ENCODE measurements at places on chromosomes 5 and 9.
A peak's percentile ranks its signal among the peaks of the same experiment; 100 is the strongest.

GRCh38 chr9:2837915-2838314 is 6.0 kb downstream of the PUM3 start:
- DNase-seq: no peak

DNA sequence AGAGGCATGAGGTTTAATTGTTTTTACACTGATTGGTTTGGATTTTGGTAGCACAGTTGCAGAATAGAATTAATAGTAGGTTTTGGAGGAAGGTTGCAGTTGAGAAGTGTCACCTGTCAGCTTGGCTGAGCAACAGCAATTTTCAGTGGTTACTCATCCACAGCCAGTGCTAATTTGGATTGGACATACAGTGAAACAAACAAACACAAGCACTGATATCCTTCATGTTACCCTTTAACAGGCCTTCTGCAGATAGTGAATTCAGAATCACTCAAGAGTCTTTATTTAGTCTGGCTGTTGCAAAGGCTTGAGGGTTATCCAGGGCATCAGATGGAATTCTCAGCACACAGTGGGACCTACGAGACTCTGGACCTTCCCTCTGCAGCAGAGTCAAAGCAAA is 31.8 kb upstream of the POU4F3 start:
- DNase-seq: no peak

DNA sequence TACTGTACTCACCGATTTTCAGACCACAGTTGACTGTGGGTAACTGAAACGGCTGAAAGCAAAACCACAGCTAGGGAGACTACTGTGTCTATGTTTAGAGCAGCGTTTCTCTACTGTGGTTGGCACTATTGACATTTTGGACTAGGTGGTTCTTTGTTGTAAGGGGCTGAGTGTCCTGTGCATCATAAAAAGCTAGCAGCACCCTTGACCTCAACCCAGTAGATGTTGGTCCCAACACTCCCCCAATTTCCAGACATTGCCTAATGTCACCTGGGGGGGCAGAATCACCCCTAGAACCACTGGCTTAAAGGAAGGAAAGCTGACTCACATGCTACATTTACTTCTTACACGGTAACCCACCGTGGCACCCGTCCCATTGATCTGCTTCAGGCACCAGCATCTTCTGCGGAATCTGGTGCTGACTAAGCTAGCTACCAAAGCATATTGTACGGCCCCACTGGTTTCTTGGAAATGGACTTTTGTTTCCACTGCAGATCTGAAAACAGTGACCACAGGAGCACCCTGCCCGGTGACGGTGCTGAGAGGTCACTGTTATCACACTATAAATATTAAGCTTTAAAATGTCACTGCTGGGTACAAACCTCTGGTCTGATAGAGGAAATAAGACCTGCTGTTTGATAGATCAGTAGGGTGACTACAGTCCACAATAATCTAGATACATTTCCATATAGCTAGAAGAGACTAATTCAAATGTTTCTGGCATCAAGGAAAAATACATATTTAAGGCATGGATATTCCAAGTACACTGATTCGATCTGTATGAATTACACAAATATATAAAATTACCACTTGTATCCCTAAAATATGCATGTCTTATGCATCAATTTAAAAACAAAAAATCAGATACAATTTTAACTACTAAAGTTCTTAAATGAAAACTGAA is 151.4 kb downstream of the HSD17B3 start:
- peak; percentile 23 for DNase-seq

- no peak for DNase-seq
Measured at GRCh38 chr5:181099602-181100086, 31.3 kb downstream of the OR2V1 start.

GRCh38 chr5:120509053-120509452 is 45.0 kb downstream of the PRR16 start:
- DNase-seq: no peak

GRCh38 chr5:98721231-98721928 is 52.1 kb upstream of the RGMB start:
- no peak for DNase-seq

DNA sequence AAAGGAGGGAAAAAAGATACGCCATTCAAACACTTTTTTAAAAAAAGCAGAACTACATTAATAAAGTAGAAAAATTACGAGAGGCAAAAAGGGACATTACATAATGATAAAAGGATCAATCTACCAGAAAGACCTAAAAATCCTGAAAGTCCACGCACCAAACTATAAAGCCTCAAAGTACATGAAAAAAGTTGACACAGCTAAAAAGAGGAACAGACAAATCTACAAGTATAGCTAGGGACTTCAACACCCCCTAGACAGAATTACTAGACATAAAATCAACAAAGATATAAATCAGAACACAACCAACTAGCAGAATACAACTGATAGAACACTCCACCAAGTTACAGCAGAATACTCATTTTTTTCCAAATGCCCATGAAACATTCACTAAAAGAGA is 11.1 kb downstream of the CAMSAP1 start:
- no peak for DNase-seq

- no peak for DNase-seq
Measured at GRCh38 chr5:94021246-94021645, 279.8 kb upstream of the POU5F2 start.

DNA sequence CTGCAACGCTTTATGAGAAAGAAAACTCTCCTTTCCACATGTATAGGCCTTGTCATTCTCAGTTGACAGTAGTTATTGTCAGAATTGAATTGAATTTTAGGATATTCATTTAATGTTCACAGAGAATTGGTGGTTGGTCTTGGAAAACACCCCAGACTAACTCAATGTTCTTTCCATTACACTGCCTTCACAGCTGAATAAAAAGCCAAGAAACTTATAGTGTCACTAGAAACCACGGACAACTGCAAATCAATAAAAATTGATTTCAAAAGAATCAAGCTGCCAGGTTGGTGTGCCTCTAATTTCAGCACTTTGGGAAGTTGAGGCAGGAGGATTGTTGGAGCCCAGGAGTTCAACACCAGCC is 38.9 kb upstream of the IQGAP2 start:
- no peak for DNase-seq

GRCh38 chr5:133387621-133388020 is 224.7 kb downstream of the FSTL4 start:
- DNase-seq: no peak

GRCh38 chr5:172868436-172868923 is 34.4 kb downstream of the ERGIC1 start:
- no peak for DNase-seq

DNA sequence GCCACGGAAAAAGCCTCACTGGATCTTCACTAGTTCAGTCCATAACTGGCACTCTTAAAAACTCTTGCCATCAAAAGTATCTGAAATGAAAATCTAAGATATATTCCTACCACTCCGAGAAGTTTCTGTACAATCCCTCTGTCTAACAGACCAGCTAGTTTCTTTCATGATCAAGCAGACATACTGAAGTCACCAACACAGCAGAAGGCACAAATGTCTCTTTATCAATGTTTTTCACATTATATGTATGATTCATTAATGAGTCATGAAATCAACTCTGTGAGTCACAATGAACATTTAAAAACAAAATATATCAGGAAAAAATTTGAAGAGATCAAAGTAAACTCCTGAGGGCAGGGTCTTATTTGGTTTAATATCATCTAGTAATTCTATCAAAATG is 50.8 kb downstream of the F2R start:
- DNase-seq: no peak

- no peak for DNase-seq
Measured at GRCh38 chr5:15191012-15191411, 309.0 kb upstream of the FBXL7 start.

- DNase-seq: no peak
Measured at GRCh38 chr5:67537439-67538148, 341.0 kb upstream of the CD180 start.

DNA sequence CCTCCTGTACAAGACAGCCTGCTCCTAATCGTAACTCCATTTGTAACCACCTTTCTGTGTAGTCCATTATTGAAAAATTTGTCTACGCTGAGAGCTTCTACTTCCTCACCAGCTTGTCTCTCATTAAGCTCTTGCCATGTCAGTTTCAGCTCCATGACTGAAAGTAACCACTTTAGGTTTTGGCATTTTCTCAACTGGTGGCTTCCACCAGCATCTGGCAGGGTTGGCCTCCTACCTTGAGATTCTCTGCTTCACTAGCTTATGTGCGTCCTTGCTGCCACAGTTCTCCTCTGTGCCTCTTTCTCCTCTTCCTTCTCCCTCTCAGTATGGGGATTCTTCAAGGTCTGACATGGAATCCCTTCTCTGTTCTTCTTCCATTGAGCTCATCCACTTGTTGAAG is 31.8 kb downstream of the F2RL2 start:
- DNase-seq: no peak

GRCh38 chr9:105816981-105817380 is 122.6 kb downstream of the TMEM38B start:
- no peak for DNase-seq

Measured in GM18507 (cell line).